Stimulated activated CD8-positive, alpha-beta memory T cell treated with anti-CD3 and anti-CD28 coated beads, Interleukin-4, amount 100 ng/mL, for 4 hours (primary cell): ENCODE measurements at places on chromosomes 5 and 9.

- DNase-seq = no peak
Measured at GRCh38 chr9:33943389-33943788, 105.3 kb downstream of the UBAP2 start.

DNA sequence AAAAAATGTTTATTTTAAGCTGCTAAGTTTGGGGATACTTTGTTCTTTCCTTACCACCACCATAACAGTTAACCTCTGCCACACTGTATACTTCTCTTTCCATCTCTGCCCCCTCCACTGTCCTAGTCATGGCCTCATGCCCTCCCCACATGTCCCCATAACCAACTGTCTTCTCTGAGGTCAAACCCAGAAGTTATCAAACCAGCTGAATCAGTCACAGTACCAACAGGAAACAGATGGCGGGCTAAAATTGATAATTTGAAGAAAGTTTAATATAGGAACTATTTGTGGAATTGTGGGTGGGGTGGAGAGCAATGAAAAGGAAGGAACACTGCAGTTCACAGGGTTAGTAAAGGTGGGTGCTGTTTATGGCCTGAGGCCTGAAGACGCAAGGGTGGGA, 5.7 kb upstream of the DCTN4 start:
- no peak for DNase-seq

DNA sequence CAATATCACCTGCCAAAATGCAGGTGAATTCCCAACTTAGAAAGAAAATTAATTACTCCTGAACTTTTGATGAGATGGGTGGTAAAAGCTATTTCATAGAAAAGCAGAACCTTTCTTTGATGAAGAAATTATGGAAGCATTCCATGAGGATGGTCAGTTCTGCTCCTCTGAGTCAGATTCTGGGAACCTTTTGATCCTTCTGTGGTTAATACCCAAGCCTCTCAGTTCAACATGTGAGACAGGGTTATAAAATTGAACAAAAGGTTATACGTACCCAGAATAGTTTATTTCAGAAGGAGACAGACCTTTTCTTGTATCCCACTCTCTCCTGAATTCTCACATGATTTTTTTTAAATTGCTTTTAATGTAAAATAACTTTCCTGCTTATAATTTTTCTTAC, 767.6 kb upstream of the ADAMTS16 start:
- DNase-seq = no peak

DNA sequence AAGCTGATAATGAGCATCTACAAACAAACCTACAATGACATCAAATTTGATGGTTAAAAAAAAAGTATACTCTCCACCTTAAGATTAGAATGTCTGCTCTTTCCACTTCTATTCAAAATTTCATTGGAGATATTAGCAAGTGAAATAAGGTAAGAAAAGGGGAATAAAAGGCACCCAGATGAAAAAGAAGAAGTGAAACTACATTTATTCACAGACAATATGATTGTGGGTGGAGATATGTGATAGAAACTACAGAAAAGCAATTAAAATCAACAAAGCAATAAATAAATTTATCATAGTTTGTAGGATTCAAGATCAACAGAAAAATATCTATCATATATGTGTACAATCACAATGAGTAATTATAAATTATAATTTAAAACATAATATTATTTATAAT, 395.1 kb upstream of the CCNH start:
- DNase-seq = no peak

DNA sequence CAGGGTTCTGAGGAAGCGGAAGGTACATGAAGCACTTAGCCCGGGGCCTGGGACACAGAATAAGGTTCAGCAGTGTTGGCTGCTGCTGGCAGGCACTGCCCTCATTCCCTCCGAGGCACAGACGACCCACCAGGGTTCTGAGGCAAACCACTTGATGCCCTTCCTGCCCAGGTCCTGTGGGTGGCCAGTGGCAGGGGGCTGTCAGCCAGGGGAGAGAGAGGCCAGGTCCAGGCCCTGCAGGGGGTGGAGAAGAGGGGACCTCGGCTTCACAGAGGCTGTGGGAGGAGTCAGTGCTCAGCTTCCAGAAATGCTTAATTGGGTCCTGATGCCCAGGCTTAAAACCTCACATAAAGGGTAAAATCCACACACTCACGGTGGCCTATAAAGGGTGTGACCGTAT, 4.4 kb upstream of the ZDHHC12 start:
- no peak for DNase-seq

DNA sequence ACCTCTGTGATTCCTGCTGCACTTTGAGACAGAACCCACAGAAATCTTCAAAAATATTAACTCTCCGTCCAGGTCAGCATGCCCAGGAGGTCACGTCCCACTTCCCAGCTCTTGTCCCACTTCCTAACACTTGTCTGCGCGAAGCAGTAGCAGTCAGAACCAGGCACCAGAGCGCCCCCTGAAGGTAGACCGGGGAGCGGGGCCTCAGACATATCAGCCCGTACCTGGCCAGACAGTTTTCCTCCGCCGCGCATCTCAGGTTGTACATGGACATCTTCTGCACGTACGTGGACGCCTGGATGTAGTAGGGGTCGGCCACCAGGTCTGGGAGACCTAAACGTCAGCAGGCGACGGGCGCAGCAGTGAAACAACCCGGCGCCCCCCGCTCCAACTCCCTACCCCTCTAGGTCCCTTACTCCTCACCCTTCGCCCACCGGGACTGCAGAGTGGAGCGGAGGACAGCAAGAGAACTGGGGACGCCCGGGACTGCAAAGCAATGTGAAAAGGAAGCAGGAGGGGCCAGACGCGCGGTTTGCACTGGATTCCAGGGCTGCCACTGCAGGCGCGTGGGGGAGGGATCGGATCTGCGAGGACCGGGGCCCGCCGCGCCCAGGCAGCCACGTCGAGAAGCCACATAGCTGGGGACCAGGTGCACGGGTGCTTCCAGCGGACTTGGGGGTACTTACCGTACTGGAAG, 1.2 kb downstream of the LOX start:
- no peak for DNase-seq

DNA sequence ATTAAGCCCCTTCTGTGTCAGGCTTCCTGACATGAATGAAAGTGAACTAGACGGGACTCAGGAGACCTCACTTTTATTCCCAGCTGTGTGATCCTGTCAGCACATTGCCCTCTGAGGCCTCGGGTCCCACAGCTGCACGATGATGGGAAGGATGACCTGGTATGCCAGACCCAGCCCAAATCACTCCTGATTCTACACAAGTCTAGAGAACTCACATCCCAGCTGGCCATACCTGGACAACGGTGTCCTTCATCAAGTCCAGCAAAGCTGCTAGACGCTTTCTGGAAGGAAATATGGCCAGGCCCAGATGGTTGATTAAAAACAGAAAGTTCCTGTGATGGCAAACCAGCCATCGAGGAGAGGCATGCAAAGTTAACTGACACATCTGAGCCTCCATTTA, 118.0 kb upstream of the FSTL4 start:
- DNase-seq = no peak

GRCh38 chr5:81027481-81028058, 67.4 kb downstream of the RASGRF2 start:
- DNase-seq = no peak

DNA sequence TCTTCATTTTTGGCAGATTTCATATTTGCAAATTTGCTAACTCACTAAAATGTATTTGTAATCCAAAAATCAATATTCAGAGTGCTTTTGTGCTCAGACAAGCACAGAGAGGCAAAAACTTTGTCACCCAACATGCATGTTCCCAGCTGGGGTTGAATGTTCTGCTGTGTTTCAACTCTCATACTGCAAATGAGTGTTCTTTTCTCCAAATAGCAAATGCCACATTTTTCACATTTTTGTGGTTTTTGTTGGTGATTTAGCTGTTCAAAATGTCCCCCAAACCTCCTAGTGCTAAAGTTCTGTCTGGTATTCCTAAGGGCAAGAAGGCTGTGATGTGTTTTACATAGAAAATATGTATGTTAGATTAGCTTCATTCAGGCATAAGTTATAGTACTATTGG, 87.3 kb upstream of the PCSK5 start:
- DNase-seq = no peak

DNA sequence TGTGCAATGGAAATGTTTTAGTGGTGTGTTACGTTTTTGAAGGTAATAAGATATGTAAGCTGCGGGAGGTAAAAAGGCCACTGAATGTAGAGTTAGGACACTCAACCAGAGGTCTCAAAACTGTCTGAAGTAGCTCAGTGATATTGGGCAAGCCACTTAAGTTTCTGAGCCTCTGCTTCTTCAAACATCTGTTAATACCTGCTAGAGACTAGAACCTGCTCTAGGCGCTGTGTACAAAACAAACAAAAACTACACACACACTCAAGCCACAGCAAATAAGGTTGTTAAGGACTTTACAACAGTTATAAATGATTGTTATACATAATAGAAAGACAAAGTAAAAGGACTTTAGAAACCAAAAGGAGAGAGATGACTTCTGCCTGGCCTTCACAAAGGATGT, 24.6 kb upstream of the FAM240B start:
- DNase-seq = no peak

GRCh38 chr5:178114325-178115135, 1.2 kb downstream of the N4BP3 start:
- DNase-seq = no peak

DNA sequence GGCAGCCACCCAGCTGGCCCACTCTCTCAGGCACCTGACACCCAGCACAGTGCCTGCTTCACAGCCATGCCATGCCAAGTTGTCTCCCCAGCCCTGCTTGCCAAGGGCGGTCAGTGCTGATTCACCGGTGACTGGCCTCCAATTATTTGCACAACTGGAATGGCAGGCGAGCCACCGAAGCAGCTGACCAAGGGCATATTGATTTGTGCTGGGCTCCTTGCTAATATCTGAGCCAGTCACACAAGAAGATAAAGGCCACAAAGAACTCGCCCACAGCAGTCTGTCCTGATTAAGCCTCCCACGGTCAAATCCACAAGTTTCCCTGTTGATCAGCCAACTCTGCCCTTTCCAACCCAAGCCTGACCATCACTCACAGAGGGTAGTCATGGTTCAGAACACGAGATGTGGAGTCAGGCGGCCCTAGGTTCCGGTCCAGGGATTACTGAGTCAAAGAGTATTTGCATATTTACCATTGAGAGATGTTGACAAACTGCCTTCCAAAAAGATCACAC, 6.4 kb upstream of the EEIG1 start:
- no peak for DNase-seq

- no peak for DNase-seq
Measured at GRCh38 chr9:137127301-137128157, 11.4 kb upstream of the GRIN1 start.

DNA sequence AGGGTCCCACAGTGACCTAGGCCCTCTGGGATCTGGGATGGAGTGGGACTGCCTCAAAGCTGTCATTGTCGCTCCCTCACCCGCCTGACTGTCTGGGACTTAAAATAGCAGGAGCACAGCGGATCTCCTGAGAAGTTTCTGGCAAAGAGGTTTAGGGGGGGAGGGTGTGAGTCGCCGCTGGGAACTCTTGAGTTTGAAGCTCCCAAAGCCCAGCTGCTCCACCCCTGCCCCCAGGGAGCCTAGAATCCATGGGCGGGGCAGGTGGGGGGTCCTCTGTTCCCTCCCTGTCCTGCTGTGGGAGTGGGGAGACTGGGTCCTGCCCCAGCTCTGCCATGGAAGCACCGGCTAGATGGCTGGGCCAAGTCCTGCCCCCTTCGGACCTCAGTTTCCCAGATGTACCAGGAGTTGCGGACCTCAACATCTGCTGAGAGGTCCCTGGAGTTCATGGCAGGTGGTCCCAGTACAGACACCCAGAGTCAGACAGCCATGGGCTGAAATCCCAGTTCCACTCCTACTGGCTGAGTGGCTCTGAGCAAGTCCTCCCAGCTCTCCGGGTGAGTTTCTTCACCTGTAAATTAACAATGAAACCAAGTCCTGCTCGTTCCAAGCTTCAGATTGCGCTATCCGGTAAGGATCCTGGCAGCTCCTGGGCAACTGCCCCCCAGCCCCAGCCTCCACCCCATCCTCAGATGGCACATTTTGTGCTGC, 985 bp upstream of the WDR38 start:
- no peak for DNase-seq

DNA sequence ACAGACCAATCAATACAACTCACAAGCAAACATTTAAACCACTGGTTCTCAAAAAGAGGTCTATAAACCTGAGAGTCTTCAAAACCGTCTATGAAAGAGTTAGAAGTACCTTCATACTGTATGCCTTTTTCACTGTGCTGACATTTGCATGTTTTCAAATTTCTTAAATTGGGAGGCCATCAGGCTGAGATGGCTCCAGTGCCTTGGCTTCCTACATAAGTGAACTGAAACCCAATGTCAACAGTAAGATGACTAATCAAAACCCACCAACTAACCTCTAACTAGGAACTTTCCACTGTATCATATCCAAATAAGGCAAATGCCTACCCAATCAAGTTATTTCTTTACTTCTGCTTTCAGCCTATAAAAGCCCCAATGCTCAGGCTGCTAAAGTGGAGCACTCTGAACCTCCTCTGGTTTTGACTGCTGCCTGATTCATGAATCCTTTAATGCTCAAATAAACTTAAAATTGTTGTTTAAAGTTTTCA, 35.1 kb downstream of the FAM13B start:
- DNase-seq = no peak

- no peak for DNase-seq
Measured at GRCh38 chr9:116275418-116276195, 122.0 kb downstream of the PAPPA start.

GRCh38 chr5:173055722-173055982, 500 bp upstream of the CREBRF start:
- DNase-seq = no peak

- no peak for DNase-seq
Measured at GRCh38 chr5:168951769-168952168, 349.2 kb downstream of the SLIT3 start.

- no peak for DNase-seq
Measured at GRCh38 chr5:148443998-148444397, 60.2 kb downstream of the FBXO38 start.

- DNase-seq = no peak
Measured at GRCh38 chr9:35490155-35490909, 421 bp downstream of the RUSC2 start.

GRCh38 chr5:154199263-154199662, 8.7 kb downstream of the GALNT10 start:
- no peak for DNase-seq

DNA sequence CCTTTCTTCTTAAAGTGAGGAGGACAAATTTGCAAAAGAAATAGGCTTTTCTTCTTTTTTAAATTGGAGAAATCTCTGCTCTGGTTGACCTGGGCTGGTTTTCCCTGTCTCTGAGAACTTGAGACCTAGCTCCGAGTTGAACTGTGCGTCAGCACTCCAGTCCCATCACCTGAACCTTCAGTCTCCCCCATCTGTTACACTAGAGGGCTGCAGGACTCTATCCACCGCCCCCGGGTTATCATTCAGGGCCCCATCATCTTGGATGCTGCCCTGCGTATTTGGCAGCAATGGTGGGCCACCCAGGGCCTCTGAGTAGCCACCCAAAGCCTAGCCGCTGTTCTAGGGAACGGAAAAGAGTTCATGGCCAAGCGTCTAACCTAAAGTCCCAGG, 2.5 kb downstream of the FOXE1 start:
- no peak for DNase-seq

GRCh38 chr9:38280251-38280800, 112.2 kb upstream of the ALDH1B1 start:
- DNase-seq = no peak

DNA sequence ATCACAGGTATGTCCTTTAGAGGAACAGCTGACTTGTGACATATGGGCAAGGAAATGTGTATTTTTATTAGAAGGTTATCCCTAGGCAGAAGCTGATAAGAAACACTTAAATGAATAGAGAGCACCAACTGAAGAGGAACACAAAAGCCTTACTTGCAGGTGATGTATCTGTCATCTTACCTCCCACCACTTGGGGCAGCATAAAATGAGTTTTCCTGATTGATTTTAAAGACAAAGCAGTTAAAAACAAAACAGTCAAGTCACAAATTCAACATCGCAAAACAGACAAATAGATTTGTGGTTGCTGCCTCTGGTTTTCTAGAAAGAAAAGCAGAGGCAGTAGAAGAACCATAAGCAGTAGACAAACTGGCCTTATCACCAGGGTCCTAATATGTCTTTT, 302.4 kb upstream of the ZNF462 start:
- no peak for DNase-seq
